ENCODE measurements at places on chromosomes 2 and 18.

DNA sequence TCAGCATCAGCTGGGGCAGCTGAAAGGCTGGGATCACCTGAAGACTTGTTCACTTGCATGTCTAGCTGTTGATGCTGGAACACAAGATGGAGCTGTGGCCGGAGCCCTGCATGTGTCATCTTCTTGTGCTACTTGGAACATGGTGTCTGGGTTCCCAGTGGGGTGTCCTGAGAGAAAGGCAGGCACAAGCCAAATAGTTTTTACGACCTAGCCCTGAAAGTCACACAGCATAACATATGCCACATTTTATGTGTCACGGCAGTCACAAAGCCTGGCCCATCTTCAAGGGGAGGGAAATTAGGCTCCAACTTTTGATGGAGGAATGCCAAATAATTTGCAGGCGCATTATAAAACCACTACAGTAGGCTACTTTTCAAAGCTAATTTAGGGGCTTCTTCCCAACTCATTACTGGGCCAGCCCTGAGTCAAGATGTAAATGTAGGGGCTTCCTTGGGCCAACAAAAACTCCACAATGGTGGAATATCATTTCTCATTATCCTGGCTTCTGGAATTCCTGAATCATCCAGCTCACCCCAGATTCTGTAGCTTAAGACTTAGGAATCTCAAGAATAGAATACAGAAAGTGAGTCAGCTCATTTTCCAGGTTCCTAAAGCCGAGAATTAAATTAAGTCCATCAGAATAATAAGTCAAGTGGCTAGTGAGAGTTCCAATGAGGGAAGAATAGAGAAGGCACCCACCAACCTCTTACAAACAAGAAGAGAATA is 543.0 kb downstream of the TNS1 start:
- no peak for DNase-seq

GRCh38 chr2:203909261-203909967 is 27.1 kb upstream of the ICOS start:
- no peak for DNase-seq

GRCh38 chr2:193461431-193461934 is 1266.8 kb upstream of the TMEFF2 start:
- no peak for DNase-seq

GRCh38 chr2:229910147-229910831 is 11.5 kb downstream of the TRIP12 start:
- DNase-seq = no peak

DNA sequence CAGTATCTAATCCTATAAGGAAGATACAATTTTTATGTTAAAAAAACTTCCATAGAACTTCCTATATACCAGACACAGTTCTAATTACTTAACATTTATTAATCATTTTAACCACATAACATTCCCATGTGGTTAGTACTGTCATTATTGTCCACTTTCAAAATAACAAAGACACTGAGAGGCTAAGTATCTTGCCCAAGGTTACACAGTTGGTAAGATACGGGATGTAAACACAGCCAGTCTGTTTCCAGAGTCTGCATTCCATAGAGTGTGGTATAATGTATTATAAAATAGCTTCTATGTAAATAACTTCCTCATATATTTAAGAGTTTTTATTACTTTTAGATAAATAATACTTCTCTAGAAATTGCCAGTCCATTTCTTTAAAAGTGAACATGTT is 383.3 kb upstream of the ETAA1 start:
- DNase-seq = no peak

- DNase-seq = no peak
These were observed 274.2 kb downstream of the CDH19 start for GRCh38 chr18:66329716-66330115.

DNA sequence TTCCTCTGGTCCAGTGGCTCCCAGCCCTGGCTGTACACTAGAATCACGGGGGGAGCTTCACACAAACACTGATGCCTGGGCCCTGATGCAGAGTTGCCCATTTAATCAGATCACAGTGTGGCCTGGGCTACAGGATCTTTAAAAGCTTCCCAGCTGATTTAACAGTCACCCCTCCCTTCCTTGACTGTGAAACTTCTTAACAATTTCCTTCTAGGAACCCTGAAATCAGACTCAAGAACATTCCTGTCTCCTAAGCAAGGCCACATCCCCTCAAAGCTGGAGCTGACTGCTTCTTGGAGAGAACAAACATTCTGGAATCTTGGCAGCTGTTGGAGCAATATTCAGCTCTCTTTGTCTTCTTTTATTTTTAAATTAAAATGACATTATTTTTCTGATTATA is 88.7 kb downstream of the ADD2 start:
- no peak for DNase-seq

DNA sequence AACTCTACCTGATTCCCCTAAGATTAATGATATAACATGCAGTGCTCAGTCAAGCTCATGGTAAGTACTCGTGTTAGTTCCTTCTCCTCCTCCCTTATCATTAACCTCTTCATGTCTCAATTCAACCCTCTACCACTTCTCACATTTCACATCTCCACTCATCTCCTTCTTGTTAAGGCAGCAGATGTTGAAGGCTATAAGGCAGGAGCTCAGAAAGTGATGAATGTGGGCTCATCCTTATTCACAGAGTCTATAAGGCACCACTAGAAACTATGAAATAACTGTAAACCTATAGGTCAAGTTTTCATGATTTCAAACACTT is 56.0 kb downstream of the CLHC1 start:
- no peak for DNase-seq

GRCh38 chr2:196249171-196249570 is 77.8 kb upstream of the STK17B start:
- no peak for DNase-seq

GRCh38 chr2:65917986-65918385 is 485.6 kb upstream of the SPRED2 start:
- no peak for DNase-seq

DNA sequence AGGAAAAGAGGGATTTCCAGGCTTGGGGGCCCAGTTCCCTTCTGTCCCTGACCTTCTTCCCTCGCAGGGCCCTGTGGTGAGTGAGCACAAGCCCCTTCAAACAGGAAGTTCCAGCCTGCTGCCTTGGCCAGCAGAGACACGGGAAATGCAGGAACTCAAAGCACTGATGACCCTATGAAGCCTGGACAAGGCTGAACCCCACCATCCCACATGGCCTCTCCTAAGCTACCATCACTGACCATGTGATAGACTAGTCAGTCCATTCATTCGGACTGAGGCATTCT is 196.4 kb downstream of the TNS1 start:
- no peak for DNase-seq

- DNase-seq = no peak
These were observed 1108.3 kb upstream of the KLHL29 start for GRCh38 chr2:22276696-22277095.

GRCh38 chr2:233094614-233095013 is 34.5 kb downstream of the INPP5D start:
- no peak for DNase-seq

DNA sequence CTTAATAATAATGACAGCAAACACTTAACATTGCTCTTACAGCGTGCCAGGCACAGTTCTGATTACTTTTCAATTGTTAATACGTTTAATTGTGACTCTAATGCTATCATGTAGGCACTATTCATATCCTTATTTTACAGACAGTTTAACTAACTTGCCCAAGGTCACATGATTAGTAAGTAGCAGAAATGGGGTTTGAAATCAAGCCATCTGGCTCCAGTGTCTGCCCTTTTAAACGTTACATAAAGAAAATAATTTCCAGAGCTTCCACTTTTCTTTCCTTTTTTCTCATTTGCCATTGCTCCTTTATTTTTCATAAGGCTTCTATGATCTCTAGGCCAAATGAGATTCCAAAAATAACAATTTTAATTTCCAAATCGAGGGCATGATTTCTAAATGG is 50.6 kb upstream of the IKZF2 start:
- no peak for DNase-seq

DNA sequence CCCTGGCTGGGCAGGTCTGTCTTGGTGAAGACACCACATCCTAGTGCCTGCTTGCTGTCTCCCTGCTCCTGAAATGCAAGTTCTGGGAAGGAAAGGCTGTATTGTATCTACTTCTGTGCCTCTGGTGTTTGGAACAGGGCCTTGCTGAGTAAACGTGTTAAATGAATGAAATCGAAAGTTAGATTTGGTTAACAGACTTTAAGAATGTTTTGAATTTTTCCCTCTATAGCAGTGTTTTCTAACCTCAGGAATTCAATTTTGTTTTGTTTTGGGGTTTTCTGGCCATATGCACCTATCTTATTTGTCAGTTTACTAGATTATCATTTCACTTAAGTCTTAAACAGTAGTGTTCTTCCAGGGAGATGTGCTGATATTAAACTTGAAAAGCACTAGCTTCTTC is 20.7 kb downstream of the FARP2 start:
- no peak for DNase-seq

DNA sequence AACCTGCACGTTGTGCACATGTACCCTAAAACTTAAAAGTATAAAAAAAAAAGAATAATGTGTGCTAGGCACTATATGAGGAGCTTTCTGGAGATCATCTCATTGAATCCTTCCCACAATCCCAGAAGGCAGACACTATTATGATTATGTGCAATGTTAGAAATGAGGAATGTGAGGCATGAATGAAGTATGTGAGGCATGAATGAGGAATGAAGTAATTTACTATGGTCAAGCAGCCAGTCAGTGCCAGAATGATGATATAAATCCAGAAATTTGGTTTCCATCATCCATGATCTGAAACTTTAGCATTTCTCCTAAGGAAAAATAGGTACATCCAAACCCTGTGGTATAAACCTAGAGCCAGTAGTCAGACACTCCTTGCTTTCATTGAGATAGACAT is 42.0 kb downstream of the CCDC148 start:
- DNase-seq = no peak

DNA sequence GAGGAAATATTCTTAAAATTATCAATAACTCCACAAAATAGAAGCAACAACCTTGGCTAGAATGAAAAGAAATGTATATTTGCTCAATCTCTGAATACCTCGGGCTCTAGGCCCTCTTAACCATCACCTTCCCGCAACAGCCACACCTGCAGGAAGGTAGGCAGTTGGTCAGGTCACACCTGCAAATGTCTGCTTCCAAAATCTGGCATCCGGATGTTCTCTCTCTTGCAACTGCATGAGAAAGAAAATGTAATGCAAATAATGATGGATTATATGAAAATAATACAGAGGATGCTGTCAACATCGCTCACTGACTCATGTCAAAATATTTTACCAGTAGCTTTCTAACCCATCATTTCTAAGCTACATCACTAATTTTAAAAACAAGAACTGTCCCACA is 148.3 kb downstream of the SATB2 start:
- no peak for DNase-seq

DNA sequence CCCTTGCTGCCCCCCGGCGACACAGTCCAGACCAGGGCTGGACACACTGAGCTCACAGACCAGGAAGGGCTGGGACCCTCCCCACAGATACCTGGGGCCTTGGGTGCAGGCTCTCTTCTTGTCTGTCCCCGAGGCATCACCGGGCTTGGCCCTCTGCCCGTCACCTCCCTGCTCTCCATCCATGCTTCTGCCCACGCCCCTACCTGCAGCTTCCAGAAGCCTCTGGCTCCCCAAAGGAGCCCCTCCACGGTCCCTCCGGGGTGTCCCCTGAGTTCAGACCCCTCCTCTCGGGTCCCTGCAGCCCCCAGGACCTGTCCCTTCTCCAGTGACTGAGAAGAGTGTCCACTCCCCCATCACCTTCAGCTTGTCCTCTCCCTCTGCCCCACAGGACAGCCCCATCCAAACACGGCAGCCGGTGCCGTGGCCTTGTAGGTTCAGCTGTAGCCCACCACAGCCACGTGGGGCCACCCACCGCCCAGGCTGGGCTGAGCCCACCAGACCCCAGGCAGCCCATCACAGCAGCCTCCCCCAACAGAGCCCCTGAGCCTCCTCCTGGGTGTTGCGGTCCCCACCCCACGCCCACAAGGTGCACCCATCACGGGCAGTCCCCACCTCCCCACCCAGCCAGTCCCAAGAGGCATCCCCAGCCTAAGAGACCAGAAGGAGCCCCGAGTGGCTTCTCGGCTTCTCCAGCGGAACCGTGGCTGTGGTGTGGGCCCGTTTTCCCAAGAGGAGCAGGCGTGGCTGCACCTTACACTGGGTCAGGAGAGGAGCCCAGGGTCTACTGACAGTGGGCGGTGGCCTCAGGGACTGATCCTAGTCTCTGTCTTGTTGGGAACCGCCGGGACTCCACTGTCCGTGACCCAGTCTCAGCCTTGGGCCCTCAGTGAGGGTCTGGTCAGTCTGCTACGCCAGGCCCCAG is 53.1 kb downstream of the RAMP1 start:
- no peak for DNase-seq
